SK-N-SH treated with all-trans-retinoic acid at 6 μM for 48 hours (cell line): ENCODE measurements at places on chromosomes 16 and 17.

DNA sequence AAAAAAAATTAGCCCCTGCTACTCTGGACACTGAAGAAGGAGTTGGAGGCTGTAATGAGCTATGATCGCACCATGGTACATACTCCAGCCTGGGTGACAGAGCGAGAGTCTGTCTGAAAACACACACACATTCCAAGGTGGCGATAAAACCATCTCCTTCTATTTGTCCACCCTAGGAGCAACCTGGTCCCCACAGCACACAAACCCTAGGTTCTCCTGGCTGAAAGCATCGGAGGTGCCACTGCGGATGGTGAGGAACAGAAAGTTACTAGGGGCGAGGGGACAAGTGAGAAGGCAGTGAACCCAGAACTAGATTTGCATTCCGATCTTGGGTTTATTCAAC is 1.4 kb upstream of the ECI1 start:
- ATAC-seq: no peak

DNA sequence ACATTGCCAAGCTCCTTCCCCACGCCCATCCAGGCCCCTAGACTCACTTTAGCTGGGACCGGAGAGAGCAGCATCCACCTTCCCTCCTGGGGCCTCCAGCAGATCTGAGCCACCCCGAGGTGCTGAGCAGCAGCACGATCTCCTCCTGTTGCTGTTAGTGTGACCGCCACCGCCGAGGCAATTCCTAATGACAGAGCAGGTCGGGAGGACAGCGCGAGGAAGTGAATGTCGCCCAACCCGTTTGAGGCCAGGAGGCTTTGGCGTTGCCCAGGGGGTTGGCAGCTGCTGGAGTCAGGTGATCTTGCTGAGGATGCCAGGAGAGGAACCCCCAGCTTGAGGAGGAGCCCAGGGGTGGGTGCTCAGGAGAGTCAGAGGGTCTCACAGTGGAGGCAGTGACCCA is at the start of gene RNF222:
TSS of gene RNF222 (minus strand) at position 192 of the 400 bp plus-strand sequence. CDS start 4,366 bp downstream, outside the sequence.
- no peak for ATAC-seq

GRCh38 chr16:24035127-24035842 is 199.5 kb downstream of the PRKCB start:
- ATAC-seq: no peak

DNA sequence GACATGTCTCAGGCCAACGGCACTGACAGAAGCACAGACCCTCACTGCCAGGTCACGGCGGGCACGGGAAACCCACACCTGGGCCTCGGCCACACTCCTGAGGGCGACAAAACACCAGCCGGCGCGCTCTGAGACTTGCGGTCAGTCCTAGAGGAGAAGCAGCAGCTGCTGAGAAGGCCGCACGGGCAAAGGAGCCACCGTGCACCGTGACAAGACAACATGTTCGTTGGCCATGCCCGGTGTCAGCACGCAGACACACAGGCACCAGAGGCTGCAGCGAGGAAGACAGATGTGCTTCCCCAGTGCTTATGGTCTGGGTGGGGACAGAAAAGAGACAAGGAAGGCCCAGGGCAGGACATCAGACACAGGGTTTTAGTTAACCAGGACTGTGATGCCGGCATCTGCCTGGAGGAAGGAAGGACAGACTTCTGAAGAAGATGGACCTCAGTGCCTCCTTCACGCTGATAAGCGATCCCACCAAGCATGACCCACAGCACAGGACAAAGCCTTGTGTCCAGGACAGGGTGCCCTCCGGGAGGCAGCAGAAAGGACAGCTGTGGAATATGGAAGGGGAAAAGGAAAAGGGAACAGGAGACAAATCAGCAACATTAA is 84.0 kb downstream of the ANKRD11 start:
- ATAC-seq: no peak

DNA sequence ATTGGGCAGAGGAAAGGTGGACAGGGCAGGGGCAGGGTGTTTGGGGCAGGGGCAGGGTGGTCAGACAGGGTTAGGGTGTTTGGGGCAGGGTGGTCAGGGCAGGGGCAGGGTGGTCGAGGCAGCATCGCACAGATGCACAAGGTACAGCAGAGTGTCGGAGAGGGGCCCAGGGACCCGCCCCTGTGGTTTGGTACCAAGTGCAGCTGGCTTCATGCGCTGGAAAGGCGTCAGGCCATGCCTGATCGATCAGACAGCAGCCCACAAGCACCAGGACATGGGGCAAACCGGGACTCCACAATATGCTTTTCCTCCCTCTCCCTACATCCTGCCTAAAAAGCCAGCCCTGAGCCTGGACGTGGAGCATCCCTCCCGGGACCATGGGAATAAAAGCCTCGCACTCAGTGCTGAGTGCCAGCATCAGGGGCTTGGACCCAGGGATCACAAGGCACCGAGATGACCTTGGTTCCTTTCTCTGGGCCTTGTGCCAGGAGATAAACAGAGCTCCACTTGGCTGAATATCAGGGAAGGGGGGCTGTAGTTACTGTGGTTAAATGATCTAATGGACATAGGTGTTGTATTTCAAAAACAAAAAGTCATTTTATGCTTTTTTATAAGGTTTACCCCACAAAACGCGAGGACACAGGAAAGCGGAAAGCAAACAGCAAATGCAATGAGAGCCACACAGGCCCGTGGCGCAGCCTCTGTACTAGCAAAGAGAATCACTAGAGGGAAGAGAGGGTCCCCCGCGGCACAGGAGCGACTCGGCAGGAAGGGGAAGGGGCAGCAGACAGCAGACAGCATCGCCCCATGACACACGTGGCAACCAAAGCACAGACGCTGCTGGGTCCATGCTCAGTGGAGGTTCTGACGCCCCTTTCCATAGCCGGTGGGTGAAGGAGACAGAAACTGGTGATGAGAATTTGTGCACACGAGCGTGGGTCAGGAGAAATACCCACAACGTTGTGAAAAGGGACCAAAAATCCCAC is 5.3 kb upstream of the HEXD start:
- no peak for ATAC-seq

- no peak for ATAC-seq
Measured at GRCh38 chr16:8547762-8548161, 42.5 kb downstream of the TMEM114 start.

DNA sequence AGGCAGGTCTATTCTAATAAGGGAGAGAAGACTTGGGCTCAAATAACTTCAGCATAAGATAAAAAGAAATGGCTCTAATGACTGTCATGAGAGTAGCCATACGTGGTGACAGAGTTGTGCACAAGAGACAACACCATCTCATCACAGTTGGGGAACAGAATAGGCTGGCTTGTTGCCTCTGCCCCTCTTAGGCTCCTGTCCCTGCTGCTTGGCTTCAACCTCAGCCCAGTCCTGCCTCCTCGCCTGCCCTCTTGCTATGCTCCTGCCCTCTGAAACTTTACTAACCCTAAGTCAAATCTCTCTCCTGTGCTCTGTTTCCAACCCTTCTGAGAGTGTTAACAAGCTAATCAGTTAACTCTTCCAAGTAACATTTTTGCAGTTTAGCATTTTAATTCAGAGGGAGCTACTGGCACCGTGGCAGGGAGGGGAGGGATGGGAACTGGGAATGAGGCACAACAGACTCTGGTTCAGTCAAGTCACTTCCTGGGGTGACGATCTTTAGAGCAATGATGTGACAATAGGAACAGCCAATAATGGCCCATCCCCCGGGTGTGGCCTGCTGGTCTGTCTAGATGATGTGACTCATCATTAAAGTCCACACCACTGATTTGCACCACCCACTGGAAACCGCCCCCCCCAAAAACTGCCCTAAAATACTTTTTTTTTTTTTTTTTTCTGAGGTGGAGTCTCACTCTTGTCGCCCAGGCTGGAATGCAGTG is 35.5 kb downstream of the DNAH17 start:
- ATAC-seq: no peak; the same call in 1 of the 3 replicates

- no peak for ATAC-seq
Measured at GRCh38 chr16:10852286-10852685, 24.7 kb upstream of the CIITA start.

- ATAC-seq: no peak
Measured at GRCh38 chr17:65565559-65565958, 4.1 kb upstream of the AXIN2 start.

DNA sequence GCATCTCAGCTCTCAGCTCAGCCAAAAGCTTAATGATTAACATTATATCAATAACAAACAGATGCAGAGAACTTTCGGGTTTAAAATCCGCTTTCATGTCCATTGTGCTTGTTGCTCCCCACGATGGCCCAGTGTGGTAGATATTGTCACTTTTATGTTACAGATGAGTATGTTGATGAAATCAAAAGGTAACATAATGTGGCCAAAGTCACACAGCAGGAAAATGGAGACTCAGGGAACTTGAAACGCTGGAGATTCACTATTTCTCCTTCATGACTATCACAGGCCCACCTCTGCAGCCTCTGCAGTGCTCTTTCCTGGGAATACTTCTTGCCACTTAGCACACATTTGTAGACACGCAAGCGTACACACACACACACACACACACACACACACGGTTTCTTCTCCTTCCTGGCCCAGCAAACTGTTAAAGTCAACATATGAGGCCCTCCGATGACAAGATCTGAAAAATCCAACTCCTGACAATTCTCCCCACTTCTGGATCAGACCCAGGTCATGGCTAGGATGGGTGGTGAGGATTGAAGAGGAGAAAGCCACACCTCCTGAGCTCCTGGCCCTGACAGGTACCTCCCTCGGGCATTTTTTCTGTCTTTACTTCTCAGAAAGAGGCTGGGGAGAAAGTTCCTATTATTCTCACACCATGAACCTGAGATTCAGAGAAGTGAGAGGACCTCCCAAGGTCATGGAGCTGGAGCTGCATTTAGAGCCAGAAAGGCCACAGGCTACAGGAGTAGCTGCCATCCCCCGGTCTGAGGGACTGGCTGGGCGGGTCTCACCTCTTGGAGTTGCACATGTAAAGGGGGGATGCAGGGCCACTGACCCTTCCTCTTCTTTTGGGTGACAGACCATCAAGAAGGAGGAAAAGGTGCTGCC is 9.7 kb downstream of the DRC7 start:
- ATAC-seq: no peak
